Activated CD4-positive, alpha-beta memory T cell treated with anti-CD3 and anti-CD28 coated beads, Interleukin-2, amount 10 ng/mL, durations not matched to agents 7 days and 5 days (primary cell): ENCODE measurements at places on chromosomes 12 and 14.
A peak's percentile ranks its signal among the peaks of the same experiment; 100 is the strongest.

GRCh38 chr14:104755621-104756020 is 2.7 kb downstream of the SIVA1 start:
- DNase-seq, result no peak
- H3K4me3 ChIP-seq, result no peak overlapping the region

- H3K36me3 ChIP-seq, result no peaks in the 10 kb centered on the region
- peaks cover 13% of the 10 kb centered on the region for H3K4me1 ChIP-seq
- H3K4me3 ChIP-seq, result peak overlapping the region; percentile 41
- H3K27ac ChIP-seq, result no peak overlapping the region
- peaks cover 3% of the 10 kb centered on the region for H3K27me3 ChIP-seq
These were observed 6.1 kb upstream of the BDKRB2 start for GRCh38 chr14:96198430-96199130.

GRCh38 chr14:47040550-47040949 is 389.0 kb upstream of the RPL10L start:
- no peak for DNase-seq
- H3K4me3 ChIP-seq, result no peak overlapping the region
- H3K27ac ChIP-seq, result no peak overlapping the region
- no peaks in the 10 kb centered on the region for H3K36me3 ChIP-seq

- no peak for DNase-seq
- H3K27ac ChIP-seq, result no peak overlapping the region
- no peaks in the 10 kb centered on the region for H3K4me1 ChIP-seq
- no peaks in the 10 kb centered on the region for H3K27me3 ChIP-seq
- H3K4me3 ChIP-seq, result no peak overlapping the region
These were observed 157.4 kb downstream of the EFCAB11 start for GRCh38 chr14:89797148-89797547.

DNA sequence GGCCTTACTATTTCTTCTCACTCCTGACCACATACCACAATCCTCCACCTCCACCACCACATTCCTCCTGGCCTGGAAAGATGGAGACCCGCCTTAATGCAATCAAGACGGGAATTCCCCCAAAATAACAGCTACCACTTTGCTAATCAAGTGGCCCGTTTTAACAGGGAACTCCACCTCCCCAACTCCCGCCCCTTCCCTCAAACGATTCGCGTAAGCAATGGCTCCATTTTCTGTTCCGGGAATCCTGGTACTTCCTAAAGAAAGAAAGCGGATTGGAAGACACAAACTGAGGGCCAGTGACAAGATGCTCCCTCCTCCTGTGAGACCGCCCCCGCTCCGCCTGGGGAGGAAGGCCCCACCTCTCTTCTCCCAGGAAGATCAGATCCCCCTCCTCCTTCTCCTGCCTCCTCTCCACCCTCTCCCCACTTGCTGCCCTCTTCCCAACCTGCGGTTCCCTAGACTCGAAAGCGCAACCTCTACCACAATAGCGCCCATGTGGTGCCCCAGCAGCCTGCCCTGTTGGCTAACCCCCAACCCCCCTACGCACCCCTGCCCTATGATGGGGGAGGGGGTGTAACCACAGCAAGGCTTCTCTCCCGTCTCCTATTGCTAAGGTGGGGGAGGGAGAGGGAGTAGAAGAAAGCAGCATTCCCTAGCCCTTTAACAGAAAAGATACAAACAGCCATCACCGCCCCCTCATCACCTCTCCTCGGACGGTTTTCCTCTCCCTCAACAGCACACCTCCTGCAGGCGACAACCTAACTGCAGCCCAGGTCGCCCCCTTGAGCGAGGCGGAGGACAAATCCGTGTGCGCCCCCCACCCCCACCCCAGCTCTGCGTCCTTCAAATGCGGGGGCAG is 777 bp downstream of the ARF3 start:
- peak; percentile 34 for DNase-seq
- H3K4me1 ChIP-seq, result peaks cover 38% of the 10 kb centered on the region
- H3K4me3 ChIP-seq, result peak overlapping the region; percentile 95
- peaks cover 12% of the 10 kb centered on the region for H3K27me3 ChIP-seq

DNA sequence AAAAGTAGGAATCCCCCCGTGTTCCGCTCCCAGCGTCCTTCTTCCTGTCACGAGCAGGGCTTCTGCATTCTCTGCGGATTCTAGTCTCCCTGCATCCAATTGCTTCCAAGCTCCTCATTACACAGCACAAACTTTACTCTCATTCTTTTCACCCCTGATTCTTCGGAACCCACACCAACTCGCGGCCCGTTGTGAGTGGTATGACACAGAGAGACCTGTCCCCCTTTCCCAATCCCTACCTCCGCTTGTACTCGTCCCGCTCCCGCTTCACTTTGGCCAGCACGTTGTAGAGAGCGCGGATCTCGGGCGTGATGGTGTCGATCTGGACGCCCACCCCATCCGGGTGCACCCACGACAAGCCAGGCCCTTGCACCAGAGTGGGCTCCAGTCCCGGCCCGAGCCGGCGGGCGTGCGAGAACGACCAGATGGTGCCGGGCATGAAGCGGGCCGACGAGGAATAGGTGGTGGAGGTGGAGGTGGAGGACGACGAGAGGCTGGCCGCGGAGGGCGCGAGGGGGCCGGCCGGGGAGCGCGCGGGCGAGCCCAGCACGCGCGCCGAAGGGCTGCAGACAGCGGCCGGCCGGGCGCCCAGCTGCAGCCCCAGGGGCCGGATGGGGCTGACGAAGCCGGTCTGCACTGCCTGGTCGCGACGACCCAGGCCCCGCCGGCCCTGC is 687 bp downstream of the IFFO1 start:
- DNase-seq, result no peak
- H3K36me3 ChIP-seq, result peaks cover 44% of the 10 kb centered on the region
- H3K4me1 ChIP-seq, result peaks cover 58% of the 10 kb centered on the region
- no peaks in the 10 kb centered on the region for H3K27me3 ChIP-seq
- H3K4me3 ChIP-seq, result peak overlapping the region; percentile 86

DNA sequence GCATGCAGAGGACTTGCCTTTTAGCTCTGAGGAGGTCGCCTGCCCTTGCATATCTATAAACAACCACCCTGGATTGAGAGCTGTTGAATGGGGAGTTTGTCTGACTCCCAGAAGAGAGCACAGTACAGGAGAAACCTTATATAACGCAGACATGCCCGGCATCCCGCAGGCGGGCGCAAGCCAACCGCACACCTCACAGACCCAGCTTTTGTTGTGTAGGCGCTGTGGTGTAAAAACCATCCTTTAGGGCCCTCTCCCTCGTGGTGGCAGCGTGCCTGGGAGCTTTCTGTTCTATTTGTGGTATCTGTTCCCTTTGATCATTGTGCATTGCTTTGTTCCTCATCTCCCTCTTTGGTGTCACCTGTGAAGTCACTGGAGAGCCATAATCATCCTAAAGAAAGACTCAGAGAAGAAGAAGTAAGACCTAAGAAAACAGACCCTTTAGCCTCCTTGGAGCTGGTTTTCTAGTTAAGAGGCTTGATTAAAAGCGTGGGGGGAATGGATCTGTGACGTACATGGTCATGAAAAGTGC is 77.7 kb downstream of the ETV6 start:
- H3K4me3 ChIP-seq, result no peak overlapping the region
- no peaks in the 10 kb centered on the region for H3K27me3 ChIP-seq
- H3K4me1 ChIP-seq, result peaks cover 54% of the 10 kb centered on the region
- DNase-seq, result peak; percentile 27

- H3K4me3 ChIP-seq, result no peak overlapping the region
- peak overlapping the region; percentile 66 for H3K27ac ChIP-seq
- no peaks in the 10 kb centered on the region for H3K27me3 ChIP-seq
These were observed 4.9 kb downstream of the VAMP1 start for GRCh38 chr12:6465467-6466183.

DNA sequence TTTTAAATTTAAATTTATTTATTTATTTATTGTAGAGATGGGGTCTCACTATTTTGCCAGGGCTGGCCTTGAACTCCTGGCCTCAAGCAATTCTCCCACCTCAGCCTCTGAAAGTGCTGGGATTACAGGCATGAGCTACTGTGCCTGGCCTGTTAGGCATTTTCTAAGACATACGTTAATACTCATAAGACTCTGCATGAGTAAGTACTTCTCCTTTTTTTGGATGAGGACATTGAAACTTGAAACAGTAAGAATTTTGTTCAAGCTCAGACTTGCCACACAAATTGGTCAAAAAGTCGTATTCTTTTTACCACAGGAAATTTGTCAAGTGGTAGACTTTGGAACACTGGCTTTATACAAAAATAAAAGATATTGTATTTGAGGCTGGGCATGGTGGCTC is 187.4 kb upstream of the RASSF8 start:
- DNase-seq, result no peak
- H3K27me3 ChIP-seq, result no peaks in the 10 kb centered on the region
- H3K27ac ChIP-seq, result no peak overlapping the region
- no peak overlapping the region for H3K4me3 ChIP-seq
- no peaks in the 10 kb centered on the region for H3K4me1 ChIP-seq

DNA sequence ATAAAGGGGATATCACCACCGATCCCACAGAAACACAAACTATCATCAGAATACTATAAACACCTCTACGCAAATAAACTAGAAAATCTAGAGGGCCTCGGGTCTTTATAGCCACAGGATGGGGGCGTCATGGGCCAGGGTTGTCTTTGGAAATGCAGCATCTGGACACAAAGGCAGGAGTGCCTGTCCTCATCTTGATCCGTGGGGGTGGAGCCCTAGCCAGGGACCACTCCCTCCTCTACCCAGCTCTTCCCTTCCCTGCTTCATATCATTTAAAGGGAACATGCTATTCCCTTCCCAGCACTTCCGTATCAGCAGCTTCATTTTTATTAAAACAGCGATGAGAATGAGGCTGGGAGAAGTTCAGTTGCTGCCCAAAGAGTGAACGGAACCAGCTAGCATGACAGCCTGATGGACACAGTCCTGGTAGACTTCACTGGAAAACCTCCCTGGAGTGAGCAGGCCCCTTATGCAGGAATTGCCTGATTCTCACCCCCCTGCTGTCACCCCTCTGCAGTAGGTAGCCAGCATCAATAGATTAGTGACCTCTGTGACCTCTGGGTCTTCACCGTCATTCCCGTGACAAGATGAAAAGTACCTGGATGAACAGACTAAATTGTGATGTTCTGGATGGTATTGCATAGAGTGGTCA is 251.4 kb upstream of the RGS6 start:
- no peak for DNase-seq
- H3K27ac ChIP-seq, result no peak overlapping the region
- H3K4me1 ChIP-seq, result no peaks in the 10 kb centered on the region
- H3K4me3 ChIP-seq, result no peak overlapping the region

- peak overlapping the region; percentile 93 for H3K4me3 ChIP-seq
- H3K27ac ChIP-seq, result peak overlapping the region; percentile 85
- peaks cover 38% of the 10 kb centered on the region for H3K36me3 ChIP-seq
- H3K4me1 ChIP-seq, result peaks cover 64% of the 10 kb centered on the region
- peaks cover 21% of the 10 kb centered on the region for H3K27me3 ChIP-seq
These were observed 1.2 kb downstream of the ITGA5 start for GRCh38 chr12:54417712-54418440.

GRCh38 chr12:131525795-131526508 is 184.9 kb upstream of the SFSWAP start:
- H3K4me1 ChIP-seq, result peaks cover 4% of the 10 kb centered on the region
- H3K4me3 ChIP-seq, result no peak overlapping the region
- no peaks in the 10 kb centered on the region for H3K27me3 ChIP-seq
- no peak overlapping the region for H3K27ac ChIP-seq

DNA sequence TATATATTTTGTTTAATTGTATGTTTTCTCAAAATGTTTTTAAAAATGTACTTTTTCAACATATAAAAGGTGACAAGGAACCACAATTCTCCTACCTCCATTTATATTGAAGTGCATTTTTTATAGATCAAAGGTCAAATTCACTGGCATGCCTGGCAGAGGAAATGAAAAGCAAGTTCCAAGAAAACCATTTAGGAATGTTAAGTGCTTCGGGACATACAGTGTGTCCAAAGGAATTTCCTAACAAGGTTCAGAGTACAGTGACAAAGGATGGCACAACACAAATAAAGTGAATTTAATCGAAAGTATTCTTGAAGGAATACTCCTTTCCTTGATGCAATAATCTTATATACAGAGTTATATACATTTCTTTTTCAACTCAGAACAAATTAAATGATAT is 242.3 kb downstream of the CCER1 start:
- no peaks in the 10 kb centered on the region for H3K27me3 ChIP-seq
- no peak overlapping the region for H3K27ac ChIP-seq
- H3K36me3 ChIP-seq, result no peaks in the 10 kb centered on the region
- DNase-seq, result no peak
- H3K4me3 ChIP-seq, result no peak overlapping the region
- no peaks in the 10 kb centered on the region for H3K4me1 ChIP-seq

- no peaks in the 10 kb centered on the region for H3K27me3 ChIP-seq
- peaks cover 32% of the 10 kb centered on the region for H3K4me1 ChIP-seq
- H3K36me3 ChIP-seq, result peaks cover 3% of the 10 kb centered on the region
- H3K4me3 ChIP-seq, result peak overlapping the region; percentile 92
These were observed 923 bp upstream of the ITPR2 start for GRCh38 chr12:26833743-26834490.

GRCh38 chr14:49692193-49692757 is 645 bp upstream of the KLHDC1 start:
- peaks cover 41% of the 10 kb centered on the region for H3K4me1 ChIP-seq
- no peaks in the 10 kb centered on the region for H3K27me3 ChIP-seq
- no peak for DNase-seq
- H3K27ac ChIP-seq, result peak overlapping the region; percentile 32
- peak overlapping the region; percentile 72 for H3K4me3 ChIP-seq

GRCh38 chr12:53726946-53727309 is 324 bp downstream of the CALCOCO1 start:
- H3K27ac ChIP-seq, result peak overlapping the region; percentile 69
- peaks cover 33% of the 10 kb centered on the region for H3K4me1 ChIP-seq
- no peak for DNase-seq
- H3K27me3 ChIP-seq, result no peaks in the 10 kb centered on the region

- no peak overlapping the region for H3K4me3 ChIP-seq
- no peaks in the 10 kb centered on the region for H3K4me1 ChIP-seq
- no peak for DNase-seq
- H3K36me3 ChIP-seq, result peaks cover 17% of the 10 kb centered on the region
These were observed 131.5 kb downstream of the GPR135 start for GRCh38 chr14:59333668-59334067.

GRCh38 chr12:120784804-120785203 is 59.2 kb downstream of the ACADS start:
- H3K4me3 ChIP-seq, result no peak overlapping the region
- peaks cover 28% of the 10 kb centered on the region for H3K4me1 ChIP-seq
- DNase-seq, result no peak
- H3K27me3 ChIP-seq, result no peaks in the 10 kb centered on the region

DNA sequence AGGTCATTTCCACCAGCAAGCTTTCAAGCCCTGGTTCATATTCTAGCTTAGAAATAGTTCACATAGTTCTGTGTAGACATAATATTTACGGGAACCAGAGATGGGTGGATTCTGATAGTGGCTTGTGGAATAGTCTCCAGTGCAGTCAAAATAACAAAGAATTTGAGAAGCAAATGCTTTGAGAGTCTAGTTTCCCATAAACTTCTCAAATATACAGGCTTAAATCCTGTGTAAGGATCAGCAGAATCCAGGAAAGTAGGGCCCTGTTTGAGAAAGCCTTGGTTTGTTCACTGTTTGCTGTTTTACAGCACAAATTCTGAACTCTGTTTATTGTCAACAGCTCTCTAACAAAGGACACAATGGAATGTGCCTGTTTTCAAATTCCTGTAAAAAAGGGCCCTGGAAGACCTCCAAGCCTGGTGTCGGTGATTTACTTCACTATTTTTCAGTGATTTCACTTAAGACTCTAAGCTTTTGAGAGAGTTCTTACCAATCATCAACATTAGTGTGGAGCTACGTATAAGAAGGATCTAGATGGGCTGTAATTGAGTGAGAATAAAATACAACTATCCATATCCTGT is 11.4 kb upstream of the FOS start:
- no peak overlapping the region for H3K4me3 ChIP-seq
- H3K27ac ChIP-seq, result no peak overlapping the region
- DNase-seq, result no peak
- peaks cover 53% of the 10 kb centered on the region for H3K27me3 ChIP-seq
- no peaks in the 10 kb centered on the region for H3K36me3 ChIP-seq
